Stimulated activated CD8-positive, alpha-beta memory T cell treated with anti-CD3 and anti-CD28 coated beads, Interleukin-7, amount 100 ng/mL, for 1 hour (primary cell): ENCODE measurements at places on chromosomes 3 and 15.

DNA sequence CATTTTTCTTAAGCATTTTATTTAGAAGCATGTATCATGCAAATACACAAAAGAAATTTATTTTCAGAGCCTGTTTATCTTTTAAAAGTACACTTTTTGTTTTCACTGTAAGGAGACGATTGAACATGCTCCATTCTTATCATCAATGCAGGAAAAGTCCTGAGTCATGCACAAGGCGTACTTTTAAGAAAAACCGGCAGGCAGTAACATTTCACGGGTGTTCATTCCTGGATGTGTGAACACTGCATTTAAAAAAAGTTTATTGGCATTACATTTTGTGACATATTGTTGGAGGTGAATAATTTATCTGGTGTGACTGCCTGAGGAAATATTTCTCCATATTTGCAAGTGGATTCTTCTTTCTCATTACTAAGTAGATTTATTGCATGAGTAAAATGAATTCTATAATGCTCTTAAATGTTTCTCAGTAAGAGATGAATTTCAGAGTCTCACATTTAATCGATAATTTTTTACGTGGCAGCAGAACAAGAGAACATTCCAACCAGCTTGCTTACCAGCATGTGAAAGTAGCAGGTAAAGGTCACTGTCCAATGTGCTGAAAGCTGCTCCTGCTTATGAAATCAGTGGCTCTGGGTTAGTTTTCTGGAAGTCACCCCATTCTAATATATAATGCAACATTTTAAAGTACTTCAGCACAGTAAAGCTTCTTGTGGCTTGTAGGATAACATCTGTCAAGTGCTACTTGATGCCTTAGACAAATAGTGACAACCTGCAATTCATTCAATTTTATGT, 87.0 kb downstream of the SV2B start:
- no peak for DNase-seq

DNA sequence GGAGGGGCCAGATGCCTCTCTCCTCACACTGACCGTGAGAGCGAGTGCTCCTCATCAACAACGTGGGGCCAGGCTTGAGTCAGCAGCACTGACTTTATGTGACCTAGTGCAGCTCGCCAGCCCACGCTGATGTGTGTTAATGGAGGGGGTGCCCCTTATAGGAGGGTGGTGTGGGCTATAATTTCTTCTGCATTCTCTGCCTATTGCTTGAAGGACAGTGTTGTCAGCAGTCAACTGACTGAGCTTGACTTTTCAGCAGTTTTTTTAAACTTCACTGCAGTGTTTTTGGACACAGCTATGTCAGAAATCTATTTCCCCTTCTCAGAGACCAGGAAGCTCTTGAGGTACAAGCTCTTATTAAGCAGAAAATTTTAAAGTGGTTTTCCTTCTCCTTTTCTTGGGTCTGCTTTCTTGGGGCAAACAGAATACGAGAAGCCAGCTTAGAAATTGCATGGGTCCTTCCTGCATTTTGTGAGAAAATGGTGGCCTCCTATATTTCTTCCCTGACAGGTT, 304.8 kb upstream of the CTDSPL start:
- DNase-seq = no peak

DNA sequence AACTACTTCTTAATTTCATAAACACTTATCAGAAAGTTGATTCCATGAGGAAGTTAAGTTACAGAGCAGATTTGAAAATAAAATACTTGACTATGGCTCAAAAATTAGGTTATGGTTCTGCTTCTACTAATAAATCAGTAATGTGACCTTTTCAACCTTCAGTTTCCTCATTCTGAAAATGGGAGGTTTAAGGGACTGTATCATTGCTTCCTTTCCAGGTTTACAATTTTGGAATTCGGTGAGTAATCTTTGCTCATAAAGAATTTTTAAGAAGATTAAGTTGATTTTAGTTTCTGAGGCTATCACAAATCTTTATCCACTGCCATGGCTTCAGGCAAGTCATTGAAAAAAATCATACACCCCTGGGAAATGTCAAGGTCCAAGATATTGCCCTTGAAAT, 1061.2 kb downstream of the DIPK2A start:
- DNase-seq = no peak

- no peak for DNase-seq
Measured at GRCh38 chr3:85706130-85706529, 747.3 kb downstream of the CADM2 start.

DNA sequence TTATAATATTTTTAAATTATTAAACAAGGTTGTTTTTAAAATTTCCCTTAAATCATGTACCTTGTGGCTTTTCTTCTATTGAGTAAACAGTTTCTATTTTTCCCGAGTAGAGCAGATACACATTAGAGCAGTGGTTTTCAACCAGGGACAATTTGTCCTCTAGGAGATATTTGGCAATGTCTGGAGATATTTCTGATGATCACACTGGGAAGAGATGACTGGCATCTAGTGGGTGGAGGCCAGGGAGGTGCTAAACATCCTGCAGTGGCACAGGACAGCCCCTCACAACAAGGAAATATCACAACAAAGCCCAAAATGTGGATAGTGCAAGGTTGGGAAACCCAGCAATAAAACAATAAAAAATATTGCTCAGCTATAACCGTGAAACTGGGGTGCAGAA, 113.0 kb upstream of the PTPRG start:
- DNase-seq = no peak

DNA sequence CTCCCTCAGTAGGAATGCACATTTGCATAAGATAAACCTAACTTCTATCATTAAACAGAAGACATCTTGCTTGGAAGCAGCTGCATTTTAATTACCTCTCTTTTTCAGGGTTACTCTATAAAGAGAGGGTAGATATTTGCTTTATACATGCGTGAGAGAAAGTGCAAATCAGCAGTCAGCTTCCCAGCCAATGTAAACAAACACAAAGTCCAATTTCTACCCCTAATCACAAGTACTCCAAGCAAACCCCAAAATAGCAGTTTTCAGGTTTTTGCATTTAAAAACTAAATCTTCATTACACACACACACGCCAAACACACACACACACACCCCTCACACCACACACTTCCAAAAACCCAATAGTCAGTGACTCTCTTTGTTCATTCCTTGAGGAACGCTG, 303.9 kb upstream of the ALCAM start:
- no peak for DNase-seq

DNA sequence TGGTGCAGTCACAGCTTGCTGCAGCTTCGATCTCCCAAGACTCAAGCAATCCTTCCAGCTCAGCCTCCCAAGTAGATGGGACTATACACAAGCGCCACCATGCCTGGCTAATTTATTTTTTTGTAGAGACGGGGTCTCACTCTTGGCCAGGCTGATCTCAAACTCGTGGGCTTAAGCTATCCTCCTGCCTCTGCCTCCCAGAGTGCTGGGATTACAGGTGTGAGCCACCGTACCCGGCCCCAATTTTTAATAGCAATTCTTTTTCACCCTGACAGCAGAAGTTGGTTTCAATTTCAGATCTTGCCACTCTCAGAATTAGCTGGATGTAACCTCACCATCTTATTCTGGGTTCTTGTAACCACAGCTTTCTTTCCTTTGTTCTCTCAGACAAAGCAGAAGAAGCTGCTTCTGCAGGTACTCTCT, 64.8 kb downstream of the TRIM71 start:
- DNase-seq = no peak

GRCh38 chr3:160291909-160292299, 66.7 kb downstream of the C3orf80 start:
- DNase-seq = no peak

DNA sequence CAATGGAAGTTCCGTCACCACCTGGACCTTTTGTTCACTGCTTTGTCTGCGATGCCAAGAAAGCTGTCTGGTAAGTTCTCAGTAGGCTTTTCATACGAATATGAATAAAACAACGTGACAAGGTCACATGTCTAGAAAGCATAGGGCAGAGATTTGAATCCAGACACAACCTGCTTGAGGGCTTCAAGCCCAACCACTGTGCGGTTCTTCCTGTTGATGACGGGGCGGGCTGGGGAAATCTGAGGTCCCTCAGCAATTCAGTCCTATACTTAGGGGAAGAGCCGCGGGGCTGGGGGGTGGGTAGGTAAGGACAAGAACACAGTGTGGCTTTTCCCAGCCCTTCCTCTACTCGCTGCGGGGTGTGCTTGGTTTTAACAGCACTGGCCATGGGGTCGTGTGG, 32.4 kb upstream of the SMAD3 start:
- no peak for DNase-seq

DNA sequence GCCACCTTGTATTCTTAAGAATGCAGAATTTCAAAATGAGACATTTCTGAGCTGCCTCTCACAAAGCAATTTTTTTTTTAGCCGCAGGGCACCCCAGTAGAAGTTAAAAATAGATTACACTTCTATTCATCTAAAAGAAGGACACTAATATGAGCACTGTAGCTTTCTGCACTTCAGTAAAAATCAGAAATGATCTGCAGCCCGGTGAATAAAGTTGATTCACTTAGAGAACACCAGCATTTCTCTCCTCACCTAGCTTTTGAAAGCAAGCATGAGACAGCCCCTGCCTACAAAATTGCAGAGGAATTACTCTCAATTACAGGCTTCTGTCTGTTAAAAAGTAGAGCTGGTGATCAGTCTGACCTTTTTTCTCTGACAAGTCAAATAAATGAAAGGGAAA, 1062.4 kb downstream of the FHIT start:
- no peak for DNase-seq

DNA sequence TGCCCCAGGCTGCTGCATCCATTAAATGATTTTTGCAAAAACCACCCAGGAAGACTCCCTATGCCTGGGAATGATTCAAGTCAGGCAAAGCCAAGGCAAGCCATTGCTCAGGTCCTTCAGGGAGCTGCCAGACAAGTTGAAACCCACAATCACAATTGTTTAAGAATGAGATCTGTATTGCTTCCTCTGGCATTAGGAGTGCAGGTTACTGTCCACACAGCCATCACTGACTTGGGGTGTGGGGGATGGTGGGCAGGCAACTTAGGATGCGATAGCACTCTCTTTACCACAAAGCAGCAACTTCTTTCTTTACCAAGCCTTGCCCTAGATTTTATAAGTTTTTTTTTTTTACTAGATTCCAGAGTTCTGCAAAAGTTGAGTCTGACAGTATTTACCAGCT, 15.0 kb upstream of the IL20RB start:
- DNase-seq = no peak

DNA sequence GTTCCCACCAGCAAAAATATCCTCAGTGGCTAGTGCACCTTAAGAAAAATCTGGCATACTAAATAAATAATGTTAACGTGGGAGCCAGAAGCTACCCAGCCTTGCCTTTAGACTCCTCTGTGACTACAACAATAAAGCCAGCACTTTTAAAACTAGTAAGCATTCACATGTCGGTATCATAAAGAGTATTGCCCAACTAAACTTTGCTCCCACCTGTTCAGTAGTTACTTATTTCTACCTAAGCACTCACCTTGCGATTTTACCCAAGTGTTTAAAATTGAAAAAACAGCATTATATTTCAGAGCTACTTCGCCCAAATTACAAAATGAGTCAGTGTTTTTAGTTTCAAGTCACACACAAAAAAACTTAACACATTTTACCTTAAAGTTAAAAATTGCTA, 12.8 kb downstream of the ALDH1L1 start:
- DNase-seq = no peak

DNA sequence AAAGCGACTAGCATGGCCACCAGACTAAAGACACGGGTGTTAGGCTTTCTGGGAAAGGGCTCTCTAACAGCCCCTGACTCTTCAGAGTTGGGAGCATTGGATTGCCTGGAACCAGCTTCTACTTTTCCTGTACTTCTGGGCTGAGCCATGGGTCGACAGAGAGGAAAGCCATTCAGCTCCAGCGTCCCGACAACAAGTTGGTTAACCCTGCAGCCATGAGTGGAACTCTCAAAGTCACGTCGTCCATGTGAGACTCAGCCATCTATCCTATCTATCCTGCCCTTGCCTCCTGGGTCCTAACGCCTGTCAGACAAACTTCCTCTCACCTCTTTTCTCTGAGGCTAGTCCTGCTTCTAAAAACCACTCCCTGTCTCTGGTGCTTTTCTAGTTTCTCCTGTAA, 32.6 kb upstream of the TBC1D5 start:
- no peak for DNase-seq

DNA sequence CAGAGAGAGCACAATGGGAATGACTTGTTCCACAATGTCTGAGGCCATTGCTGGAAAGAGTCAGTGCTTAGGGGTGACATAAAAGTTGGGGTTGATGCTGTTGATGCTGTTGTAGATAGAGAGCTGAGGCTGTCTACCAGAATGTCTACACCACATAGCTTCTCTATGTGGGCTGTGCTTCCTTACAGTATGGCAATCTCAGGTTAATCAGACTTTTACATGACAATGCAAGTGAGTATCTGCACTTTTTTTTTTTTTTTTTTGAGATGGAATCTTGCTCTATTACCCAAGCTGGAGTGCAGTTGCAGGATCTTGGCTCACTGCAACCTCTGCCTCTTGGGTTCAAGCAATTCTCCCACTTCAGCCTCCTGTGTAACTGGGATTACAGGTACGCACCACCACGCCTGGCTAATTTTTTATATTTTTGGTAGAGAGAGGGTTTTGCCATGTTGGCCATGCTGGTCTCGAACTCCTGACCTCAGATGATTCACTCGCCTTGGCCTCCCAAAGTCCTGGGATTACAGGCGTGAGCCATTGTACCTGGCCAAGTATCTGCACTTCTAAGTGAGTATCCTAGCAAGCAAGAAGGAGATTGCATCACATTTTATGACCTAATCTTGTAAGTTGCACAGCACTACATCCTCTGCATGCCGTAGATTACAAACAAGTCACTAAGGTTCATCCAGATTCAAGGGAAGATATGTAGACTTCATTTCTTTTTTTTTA, 28.7 kb downstream of the DLEC1 start:
- DNase-seq = no peak
